GM03348 (cell line): ENCODE measurements at places on chromosomes 2 and 18.

- no peak for DNase-seq
Measured at GRCh38 chr2:79713131-79713785, 200.4 kb downstream of the CTNNA2 start.

DNA sequence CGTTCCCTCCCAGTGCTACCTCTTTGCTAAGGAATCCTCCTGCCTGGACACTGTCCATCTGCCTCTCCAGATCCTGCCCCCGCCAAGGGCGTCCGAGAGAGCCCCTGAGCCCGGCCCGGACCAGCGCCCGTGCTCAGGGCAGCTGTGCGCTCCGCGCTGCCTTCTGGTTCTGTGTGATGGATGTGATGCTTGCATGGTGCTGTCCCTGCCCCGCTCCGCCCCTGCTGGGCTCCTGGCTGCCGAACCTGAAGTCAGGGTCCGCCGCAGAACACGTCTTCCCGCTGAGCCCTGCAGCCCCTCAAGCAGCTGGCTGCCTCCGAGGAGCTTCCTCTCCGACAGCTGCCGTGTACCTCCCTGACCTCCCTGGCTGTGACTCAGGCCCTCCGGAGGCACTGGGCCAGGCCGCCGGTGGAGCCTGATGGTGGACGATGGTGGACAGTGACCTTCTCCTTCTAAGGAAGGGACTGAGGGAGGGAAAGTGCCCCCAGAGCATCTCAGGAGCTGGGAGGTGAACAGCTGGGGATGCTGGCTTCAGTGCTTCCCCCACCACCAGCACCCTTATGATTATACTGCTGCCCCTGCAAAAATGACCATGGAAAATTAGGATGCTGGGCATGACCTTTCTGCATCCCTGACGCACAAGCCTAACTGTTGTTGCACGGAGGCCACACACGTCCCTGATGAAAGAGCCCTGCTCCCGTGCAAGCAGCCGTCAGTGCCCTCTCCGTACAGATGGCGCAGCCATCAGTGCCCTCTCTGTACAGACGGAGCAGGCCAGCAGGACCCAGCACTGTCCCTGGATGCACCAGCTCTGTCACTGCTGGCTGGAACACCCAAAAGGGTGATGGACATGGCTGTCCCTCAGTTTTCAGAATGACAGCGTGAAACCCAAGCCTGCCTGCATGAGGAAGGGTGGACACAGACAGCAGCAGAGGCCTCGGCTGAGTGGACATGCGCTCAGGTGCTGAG, 99.3 kb downstream of the TPO start:
- no peak for DNase-seq

GRCh38 chr2:190927301-190927700, 46.7 kb downstream of the GLS start:
- DNase-seq: no peak

GRCh38 chr18:8515142-8515865, 93.9 kb upstream of the RAB12 start:
- no peak for DNase-seq

DNA sequence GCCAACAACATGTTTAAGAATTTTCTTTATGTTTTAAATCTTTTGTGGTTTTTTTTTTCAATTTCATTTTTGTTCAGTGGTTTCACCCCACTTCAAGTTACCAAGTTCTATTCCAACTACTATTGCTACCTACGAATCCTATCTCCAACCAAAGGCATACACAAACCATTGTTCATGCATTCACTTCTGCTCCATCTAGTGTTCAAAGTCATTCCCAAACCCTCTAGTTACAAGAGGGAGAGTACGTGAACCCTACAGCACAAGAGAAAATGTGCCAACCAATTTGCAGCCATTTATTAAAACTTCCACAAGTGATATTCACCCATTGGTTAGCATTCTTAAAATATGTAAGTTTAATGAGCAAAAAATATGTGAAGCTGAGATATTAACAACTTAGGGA, 295.1 kb upstream of the KYNU start:
- DNase-seq: no peak

DNA sequence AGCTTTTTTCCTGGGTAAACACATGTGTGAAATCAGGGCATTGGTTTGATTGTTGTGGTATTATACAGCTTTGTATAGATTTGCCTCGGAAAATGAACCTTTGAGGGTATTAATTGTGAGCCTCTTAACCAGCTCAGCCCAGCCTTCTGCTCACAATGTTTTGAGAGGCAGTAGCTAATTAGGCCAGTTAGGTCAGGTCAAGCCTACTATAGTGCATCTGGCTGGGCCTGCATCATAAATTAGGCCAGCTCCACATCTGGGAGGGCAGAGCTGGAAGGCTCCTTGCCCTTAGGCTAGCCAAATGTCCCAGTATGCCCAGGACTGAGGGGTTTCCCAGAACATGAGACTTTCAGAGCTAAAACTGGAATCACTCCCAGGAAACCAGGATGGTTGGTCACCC, 43.0 kb downstream of the LRATD1 start:
- DNase-seq: no peak

- no peak for DNase-seq
Measured at GRCh38 chr2:111035830-111036441, 84.8 kb upstream of the BCL2L11 start.

DNA sequence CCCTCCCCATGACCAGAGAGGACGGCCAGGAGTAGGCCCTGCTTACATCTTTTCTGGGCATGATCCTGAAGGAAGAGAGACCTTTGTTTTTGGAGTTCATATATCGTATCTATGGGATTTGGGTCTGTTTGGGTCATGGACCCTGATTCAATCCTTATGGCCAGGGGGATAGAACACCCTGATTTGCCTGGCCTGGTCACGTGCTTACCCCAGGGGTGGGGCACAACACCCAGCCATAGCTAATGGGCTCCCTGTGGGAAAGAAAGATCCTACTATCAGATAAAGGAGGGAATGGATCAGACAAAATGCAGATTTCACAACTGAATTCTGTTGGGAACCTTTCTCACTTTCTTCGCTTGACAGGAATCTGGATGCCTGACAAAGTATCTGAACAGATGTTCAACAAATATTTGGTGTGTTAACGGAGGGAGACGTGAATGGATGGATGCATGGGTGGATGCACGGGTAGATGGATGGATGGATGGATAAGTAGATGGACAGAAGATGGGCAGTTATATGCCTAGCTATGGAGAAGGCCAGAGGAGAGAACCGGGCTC, 155.9 kb downstream of the KLHL29 start:
- DNase-seq: no peak
